T-helper 2 cell (primary cell): ENCODE measurements at places on chromosomes 16 and 17.

DNA sequence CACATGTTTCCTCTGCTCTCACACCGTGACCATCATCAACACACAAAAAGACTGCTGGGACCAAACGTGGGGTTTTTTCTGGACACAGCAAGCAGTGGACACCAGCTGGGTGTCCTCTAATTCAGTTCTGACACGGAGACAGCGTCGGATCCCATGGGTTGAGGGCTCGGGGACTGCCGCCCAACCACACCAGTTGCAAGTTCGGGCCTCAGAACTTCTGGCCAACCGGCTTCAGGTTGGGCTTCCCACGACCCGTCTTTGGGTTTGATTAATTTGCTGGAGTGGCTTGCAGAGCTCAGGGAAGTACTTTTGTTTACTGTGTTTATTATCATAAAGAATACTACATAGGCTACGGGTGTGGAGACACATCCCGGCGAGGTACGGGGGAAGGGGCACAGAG, 97.8 kb downstream of the BANP start:
- DNase-seq: no peak

- peak; percentile 71 for DNase-seq
Measured at GRCh38 chr17:78806451-78806850, 24.4 kb upstream of the CYTH1 start.

GRCh38 chr16:23279721-23280153, 22.4 kb upstream of the SCNN1B start:
- no peak for DNase-seq

DNA sequence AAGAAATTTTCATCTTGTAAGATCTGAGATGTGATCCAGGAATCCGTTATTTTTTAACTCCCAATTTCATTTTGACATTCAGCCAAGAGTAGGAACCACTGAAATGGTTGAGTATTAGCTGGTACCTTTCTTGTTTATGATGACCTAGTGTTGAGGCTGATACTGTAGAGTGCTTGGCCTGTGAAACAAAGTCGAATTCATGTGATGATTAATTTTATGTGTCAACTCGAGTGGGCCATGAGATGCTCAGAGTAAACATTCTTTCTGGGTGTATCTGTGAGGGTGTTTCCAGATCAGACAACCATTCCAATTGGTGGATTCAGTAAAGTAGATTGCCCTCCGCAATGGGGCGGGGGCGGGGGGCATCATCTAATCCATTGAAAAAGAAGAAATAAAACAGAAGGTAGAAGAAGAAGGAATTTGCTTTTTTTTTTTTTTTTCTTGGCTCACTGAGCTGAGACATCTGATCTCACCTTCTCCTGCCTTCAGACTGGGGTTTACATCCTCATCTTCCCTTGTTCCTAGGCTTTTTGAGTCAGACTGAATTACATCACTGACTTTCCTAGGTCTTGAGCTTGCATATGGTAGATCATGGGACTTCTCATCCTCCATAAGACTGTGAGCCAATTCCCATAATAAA, 264.6 kb upstream of the KCNJ16 start:
- no peak for DNase-seq

DNA sequence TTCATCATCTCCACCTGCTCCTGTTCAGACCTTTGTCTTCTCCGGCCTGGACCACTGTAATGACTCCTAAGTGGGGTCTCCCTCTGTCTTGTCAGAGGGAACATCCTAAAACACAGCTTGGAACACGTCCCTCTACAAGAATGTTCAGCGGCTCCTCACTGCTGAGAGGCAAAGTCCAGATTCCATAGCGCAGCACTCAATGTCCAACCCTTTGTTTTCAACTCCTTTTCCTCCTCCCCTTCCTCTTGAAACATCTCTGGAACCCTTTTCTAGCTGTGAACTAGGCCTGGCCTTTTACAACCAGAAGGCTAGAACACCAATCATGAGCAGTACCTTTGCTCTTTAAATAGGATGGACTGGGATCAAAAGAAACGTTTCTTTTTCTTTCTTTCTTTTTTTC, 914 bp downstream of the C17orf50 start:
- no peak for DNase-seq

GRCh38 chr16:85185303-85186100, 73.2 kb upstream of the CIBAR2 start:
- no peak for DNase-seq

- peak; percentile 36 for DNase-seq
Measured at GRCh38 chr17:77772461-77772897, 186.0 kb upstream of the TNRC6C start.

- DNase-seq: no peak
Measured at GRCh38 chr17:74272731-74273201, 1.3 kb upstream of the DNAI2 start.

DNA sequence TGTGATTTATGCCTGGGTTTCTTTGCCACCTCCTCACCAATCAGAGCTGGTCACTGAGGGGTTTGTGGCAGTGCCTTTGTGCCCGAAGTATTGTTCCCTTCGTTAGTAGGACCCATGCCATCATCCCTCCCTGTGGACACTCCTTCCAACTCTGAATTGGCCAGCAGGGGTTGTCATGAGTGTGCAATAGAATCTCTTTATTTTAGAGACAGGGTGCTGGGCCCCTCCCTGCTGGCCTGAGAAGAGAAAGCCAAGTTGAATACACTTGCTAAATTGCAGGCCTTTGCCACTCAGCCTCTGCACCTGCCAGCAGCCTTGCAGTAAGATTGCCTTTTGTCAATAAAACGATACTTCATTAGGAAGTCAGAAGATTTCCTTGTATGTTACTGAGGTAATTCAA, 40.7 kb upstream of the SLC12A3 start:
- no peak for DNase-seq

GRCh38 chr17:9668517-9668916, 23.2 kb downstream of the USP43 start:
- no peak for DNase-seq

DNA sequence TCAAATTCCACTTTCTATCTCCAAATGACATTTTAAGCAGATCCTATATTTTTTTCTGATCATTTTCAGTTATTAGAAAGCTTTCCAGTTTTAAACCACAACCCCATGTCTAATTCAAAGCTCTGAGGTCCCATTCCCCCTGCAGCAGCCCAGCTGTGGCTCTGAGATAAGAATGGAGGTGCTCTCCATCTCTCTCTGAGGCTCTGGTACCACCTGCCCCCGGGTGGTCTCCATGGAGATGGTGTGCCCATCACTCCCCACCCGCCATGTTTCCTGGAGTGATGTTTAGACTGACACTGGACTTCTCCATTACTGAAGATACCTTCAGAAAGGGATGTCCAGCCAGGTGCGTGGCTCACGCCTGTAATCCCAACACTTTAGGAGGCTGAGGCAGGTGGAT, 68.1 kb upstream of the SEC14L1 start:
- DNase-seq: no peak

GRCh38 chr16:60686824-60687223, 1349.4 kb downstream of the CDH8 start:
- no peak for DNase-seq

DNA sequence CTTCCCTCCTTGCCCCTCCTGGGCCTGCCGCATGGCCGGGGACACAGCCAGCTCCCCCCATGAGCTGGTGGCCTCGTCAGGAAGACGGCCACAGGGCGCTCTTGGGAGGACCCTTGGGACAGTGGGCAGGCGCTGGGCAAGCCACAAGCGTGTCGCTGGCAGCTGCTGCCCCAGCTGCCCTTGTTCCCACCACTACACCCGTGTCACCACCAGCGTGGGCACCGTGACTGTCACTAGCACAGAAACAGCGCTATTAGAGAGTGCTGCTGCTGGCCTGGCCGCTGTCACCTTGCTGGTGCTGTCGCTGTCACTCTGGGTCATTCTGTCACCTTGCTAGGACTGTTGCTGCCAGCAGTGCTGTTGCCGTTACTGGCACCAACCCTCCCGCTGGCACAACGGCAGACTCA, 47.2 kb downstream of the ZFPM1 start:
- DNase-seq: no peak

- no peak for DNase-seq
Measured at GRCh38 chr17:48726916-48727286, 1.6 kb downstream of the HOXB13 start.

DNA sequence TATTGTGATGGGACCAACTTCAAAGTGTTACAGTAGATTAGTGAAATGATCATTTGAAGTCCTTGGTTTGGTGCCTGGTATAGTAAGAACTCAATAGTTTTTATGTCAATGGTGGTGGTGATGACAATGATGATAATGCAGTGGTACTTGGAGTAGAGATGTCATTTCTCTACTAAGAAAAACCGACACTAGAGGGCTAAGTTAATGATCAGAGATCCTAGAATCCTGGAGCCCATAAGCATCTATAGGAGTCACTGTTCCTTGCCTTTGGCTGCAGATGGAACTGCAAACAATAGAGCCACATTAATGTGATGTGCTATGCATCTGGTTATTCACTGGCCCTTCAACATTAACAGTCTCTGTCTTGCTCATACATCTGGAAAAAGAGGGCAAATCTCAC, 103.8 kb downstream of the ANKFN1 start:
- DNase-seq: no peak

DNA sequence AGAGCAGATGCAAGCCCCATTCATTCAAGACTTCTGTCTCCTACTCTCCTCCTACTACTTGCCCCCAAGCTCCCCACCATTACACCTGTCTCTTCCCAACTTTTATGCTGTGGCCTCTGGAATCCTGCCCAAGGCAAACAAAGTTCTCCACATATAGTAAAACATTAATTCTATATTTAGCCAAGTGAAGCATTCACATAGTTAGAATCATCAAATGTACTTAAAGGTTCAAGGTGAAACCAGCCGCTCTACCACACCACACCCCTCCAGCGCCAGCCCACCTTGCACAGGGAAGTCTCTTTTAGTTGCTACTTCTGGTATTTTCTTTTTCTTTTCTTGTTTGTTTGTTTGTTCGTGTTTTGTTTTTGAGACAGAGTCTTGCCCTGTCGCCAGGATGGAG, 25.4 kb upstream of the GUCY2D start:
- DNase-seq: no peak

DNA sequence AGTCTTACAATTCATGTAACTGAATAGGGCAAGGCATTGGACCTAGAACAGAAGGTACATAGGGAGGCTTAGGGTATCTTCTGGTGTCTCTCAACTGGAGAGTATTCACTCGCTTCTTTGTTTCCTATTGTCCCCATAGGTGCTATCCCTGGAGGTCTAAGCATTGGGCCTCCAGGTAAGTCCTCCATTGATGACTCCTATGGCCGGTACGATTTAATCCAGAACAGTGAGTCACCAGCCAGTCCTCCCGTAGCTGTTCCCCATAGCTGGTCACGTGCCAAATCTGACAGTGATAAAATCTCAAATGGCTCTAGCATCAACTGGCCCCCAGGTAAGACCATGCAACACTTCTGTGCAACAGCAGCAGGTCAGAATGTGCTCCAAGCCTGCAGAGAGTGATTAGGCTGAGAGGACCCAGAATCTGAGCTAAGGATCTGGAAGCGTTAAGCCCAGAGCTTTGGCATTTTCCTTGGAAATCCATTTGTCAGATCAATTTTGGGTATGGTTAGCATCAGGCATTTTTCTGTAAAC, 35.7 kb downstream of the TMC6 start:
- DNase-seq: no peak

GRCh38 chr17:6506679-6507231, 49.6 kb downstream of the PITPNM3 start:
- no peak for DNase-seq

- no peak for DNase-seq
Measured at GRCh38 chr17:74016461-74016860, 187.0 kb upstream of the RPL38 start.

DNA sequence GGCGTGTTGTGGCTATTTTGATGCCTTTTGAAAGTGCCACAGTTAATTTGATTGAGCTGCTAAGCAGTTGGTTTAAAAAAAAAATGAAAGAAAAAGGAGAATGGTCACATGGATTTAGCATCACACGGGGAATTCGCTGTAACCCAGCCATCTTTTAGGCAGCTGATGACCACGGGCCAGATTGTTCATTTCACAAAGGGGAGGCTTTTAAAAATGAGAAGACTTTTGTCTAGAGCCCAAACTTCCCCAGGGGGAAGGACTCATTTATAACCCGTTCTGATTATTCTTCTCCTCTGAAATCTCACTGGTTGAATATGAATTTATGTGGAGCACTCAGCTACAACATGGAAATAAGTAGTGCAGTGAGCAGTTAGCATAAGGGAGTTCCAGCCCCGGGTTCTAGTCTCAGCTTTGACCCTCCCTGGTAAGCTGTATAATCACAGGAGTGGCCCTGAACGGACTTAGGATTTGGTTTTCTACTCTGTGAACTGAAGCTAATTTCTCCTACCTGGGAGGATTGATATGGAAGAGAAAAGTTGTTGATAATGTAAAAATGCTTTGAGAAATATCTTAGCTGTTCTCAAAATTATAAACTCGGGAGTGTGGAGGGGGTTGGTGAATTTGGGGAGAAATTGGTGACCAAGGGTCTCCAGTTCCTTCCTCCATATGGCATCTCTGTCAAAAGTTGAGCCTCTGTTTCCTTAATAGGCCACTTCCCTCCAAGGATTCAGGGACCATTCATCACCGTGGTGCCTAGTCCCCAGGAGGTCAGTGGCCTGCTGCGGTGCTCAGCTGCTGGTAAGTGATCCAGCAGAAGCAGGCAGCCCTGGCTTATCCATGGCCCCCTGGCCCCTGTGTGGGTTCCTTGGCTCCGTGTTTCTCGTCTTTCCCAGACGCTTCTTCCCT, 76.4 kb upstream of the TBX2 start:
- DNase-seq: no peak

DNA sequence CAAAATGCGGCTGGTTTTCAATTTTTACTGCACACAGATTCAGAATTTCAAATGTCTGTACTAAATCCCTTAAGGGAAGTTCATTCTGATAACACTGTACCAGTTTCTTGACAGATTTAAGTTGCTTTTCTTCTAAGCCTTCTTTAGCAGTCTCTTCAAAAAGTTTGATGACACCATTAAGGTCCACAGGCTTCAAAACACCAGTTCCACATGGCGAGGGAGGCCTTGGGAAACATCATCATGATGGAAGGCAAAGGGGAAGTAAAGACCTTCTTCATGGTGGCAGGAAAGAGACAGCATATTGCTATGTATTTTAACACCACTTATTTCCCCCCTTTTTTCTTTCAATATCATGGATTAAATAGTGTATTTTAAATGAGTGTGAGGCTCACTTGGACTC, 24.5 kb downstream of the NLRC5 start:
- DNase-seq: no peak

DNA sequence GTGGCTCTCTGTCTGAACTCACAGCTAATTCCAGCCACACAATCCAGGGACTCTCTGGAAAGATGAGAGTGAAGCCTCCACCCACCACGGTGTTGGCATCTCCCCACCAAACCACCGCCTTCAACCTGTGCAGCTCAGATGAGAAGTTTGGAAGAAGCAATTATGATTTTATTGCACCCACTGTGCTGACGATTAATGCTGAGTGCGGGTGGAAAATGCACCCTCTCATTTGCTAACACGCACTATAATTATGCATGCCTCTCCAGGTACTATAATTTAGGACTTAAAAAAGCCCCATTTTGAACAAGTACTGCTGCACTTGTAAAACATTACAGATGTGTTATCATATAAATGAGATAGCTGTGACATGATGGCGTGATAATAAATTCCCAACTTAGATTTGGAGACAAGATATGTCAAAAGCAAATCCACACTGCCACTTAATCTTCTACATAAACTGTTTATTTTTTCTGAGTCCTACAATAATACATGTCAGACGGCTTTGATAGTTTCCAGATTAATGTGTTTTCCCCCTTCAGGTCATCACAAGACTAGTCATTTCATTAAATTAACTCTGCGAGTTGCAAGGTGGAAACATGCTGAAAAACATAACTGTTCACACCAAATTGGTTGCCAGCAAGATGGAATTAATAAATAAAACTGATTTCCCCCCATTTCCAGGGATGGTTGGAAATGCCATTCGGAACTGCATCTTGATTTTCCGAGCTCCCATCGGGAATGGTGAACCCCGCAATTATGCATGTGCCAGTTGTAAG, 466.5 kb upstream of the MAF start:
- DNase-seq: no peak

GRCh38 chr17:33933576-33933975, 321.5 kb upstream of the CCL2 start:
- DNase-seq: no peak
